ENCODE measurements at places on chromosomes 16 and 17.
A peak's percentile ranks its signal among the peaks of the same experiment; 100 is the strongest.

GRCh38 chr17:49457564-49458535 lies 37.2 kb upstream of the NGFR start:
- no peak for DNase-seq

DNA sequence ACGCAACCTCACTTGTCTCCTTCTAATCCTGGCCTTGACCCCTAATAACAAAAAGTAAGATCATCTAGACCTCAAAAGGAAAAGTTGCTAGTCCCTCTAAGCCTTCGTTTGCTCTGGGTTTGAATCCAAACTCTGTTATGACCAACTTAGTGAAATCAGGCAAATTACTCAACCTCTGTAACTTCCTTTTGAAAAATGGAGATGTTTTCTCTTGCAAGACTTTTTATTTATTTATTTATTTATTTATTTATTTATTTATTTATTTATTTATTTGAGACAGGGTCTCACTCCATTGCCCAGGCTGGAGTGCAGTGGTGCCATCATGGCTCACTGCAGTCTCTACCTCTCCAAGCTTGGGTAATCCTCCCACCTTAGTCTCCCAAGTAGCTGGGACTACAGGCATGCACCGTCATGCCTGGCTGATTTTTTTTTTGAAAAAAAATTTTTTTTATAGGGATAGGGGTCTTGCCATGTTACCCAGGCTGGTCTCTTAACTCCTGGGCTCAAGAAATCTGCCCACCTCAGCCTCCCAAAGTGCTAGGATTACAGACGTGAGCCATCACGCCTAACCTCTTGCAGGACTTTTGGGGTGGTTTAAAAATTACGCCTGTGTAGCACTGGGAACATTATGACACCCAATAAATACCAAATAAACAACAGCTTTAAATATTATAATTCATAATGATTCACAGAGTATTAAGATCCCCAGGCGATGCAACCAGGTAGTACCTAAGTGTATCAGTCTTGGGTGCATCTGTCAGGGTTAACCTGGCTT lies 63.4 kb downstream of the PITPNC1 start:
- DNase-seq, result no peak

- DNase-seq, result peak; percentile 75
These were observed 3.7 kb downstream of the C17orf50 start for GRCh38 chr17:35764123-35764991.

DNA sequence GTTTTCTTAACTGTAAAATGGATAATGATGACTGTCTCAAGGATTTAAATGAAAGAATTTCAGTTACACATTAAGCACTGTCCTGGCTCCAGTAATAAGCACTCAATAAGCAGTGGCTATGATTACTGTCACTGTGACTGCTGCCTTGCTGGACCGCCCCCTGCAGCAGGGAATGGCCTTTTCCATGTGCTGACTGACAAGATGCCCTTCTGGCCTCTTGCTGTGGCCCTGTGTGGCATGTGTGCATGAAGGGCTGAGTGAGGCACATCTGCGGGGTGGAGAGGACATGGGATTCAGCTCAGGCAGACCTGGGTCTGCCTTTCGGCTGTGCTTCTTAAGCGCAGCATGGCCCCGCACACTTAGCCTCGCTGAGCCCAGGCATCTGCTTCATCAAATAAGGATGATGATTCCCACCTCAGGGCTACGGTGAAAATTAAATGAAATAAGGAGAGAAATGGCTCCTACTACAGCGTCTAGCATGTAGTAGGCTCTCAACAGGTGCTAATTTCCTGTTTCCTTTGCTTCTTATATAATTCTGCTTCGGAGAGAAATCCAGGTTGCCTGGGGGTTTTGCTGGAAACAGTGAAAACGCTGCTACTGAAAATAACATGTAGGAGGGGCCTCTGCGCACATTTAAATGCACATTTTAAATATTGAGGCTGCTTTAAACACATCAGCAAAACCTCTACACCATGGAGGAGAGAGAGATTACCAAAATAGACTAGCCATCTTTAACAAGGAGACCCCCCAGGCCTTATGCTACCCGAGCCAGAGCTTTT lies 183.9 kb downstream of the PARN start:
- no peak for DNase-seq

- no peak for DNase-seq
These were observed 124.4 kb downstream of the SPACA3 start for GRCh38 chr17:33116021-33116551.

- DNase-seq, result peak; percentile 86
These were observed 5.8 kb upstream of the ALDH3A1 start for GRCh38 chr17:19753661-19754463.

DNA sequence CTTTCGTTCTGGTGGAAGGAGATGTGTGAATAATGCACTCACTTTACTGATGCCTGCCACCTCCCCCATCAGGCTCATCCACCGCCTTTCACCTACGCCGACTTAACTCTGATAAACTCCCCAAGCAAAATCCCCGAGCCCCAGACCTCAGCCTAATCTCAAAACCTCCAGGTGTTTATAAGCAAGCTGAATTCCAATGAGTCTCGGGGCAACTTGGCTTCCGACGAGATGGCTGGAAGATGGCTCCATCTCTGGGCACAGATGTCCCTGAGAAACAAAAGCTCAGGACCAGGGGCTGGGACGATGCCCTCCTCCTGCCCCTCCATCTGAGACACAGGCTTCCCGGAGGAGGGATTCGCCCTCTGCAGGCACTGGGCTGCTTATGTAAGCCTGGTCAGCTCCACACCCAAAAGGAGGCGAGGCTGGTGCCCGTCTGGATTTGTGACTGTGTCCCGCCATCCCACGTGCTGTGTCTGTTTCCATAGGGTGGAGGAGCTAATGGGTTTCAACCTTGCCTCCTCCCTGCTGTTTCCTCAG lies 386.4 kb upstream of the TNRC6C start:
- DNase-seq, result no peak

DNA sequence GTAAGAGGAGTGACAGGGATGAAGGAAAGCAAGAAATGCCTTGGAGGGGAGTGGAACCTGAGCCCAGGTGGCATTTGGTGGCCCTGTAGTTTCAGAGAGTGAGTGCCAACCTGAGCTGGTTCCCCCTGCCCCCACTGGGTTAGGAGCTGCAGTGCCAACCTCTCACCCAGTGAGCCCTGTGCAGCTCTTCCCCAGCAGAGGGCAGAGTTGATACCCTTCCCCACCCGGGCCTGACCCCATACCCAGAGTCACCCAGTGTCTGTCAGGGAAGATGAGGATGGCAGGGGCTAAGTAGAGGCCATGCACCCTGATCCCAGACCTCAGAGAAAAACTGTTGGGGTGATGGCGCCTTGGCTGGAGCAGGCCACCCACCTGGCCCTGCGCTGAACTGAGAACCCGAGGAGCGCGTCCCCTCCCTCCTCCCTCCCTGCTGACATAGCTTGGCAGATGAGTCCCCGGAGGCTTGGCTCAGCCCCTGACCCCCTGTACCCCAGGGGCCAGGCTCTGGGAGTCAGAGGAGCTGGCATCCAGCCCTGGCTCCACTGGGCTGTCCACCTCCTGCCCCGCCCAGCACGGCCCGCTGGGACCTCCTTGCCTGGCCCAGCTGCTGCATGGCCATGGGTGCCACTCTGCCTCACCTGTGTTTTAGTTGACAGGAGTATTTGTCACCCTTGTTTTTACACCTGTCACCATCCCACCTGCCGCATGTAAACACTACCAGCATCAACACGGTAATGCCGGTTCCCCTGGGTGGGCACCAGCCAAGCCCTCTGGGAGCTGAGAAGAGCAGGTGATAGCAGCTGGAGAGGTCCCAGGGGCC lies 113.9 kb downstream of the AMFR start:
- DNase-seq, result no peak

DNA sequence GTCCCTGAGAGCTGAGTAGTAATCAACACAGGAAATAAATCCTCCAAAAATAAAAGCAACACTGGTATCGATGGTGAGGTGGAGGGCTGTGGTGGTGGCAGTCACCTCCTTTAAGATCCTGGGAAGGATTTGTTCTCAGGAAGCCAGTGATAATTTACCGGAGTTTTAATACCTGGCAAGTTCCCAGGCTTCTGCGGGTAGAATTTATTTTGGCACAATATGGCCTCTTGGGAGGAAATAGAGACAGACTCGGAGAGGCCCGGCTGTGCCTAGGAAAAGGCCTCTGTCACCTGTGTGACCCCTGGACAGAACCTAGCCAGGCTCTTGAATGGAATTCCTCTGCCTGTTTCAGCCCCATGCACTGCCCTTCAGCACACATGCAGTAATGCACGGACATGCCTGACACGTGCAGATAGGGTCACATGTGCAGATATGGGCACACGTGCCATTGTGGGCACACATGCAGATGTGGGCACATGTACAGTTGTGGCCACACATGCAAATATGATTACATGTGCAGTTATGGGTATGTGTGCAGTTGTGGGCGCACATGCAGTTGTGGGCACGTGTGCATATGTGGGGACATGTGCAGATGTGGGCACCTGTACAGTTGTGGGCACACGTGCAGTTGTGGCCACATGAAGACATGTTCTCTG lies 33.5 kb downstream of the MGAT5B start:
- no peak for DNase-seq

DNA sequence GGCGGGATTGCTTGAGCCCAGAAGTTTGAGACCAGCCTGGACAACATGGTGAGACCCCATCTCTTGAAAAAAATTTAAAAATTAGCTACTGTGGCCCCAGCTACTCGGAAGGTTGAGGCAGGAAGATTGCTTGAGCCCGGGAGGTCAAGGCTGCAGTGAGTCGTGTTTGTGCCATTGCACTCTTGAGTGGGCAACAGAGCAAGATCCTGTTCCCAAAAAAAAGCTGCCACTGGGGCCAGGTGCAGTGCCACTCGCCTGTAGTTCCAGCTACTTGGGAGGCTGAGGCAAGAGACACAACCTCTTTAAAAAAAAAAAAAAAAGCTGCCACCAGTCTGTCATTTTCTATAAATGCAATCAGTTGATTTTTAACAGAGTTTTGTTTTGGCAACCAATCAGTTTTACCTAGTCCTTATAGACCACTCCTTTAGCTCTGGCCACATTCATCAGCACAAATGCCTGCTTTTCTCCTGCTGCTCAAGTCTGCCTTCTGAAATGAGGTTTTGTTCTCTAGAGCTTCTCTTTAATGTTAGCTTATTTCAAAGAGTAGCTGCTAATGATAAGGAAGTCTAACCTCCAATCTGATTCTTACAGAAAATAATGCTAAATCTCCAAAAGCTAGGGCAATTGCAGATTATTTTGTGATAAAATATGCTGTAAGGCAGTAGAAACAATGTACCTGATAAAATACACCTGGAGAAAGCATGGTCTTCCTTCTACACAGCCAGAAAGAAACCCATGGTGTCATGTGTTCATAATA lies 64.8 kb downstream of the TUBD1 start:
- no peak for DNase-seq

- no peak for DNase-seq
These were observed 44.3 kb downstream of the ABCA8 start for GRCh38 chr17:68910789-68911431.

DNA sequence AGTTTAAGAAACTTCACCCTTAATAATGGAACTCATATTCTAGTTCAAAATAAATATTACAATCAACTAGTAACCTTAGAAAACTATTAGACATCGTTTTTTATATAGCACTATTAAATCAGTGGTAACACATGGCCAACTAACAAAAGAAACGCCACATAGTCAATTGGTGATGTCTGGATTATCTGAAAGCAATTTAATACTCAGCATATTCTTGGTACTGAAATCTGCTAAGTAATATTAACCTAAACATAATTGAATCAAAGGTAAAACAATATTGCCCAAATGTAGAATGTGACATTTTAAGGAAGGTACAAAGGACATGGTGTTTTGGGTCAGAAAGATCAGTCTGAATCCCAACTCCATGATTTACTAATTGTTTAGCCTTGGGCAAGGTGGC lies 11.1 kb upstream of the RSL1D1 start:
- DNase-seq, result no peak

DNA sequence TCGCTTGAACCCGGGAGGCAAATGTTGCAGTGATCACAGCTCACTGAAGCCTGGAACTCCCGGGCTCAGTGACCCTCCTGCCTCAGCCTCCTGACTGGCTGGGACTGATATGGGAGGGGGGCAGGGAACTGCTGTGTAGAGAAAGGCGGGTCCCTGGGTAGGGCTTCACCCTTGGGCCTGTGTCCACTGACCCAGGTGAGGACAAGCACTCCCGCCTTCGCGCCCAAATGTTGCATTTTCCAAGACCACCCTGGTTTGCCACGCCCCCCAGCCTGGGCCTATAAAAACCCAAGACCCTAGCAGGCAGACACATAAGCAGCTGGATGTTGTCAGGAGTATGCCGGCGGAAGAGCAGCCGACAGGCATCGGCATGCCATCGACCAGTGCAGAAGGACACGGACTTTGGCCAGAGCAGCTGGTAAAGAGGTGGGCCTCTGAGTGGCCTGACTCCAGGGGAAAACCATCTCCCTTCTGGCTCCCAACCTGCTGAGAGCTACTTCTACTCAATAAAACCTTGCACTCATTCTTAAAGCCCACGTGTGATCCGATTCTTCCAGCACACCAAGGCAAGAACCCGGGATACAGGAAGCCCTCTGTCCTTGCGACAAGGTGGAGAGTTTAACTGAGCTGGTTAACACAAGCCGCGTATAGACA lies 19.1 kb downstream of the SMYD4 start:
- no peak for DNase-seq

DNA sequence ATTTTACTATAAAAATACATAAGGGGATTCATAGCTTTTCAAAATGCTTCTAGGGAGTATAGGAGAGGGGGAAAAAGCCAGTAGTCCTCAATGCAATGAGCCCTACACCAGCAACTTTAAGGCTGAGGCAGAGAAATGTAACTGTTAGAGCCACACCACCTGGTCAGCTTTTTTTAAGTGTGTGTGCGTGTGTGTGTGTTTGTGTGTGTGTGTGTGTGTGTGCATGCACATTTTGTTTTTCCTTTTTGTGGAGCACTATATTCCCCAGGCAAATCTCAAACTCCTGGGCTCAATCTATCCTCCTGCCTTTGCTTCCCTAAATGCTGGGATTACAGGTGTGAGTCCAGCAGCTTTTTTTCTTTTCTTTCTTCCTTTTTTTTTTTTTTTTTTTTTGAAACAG lies 2.3 kb upstream of the MEIOC start:
- no peak for DNase-seq

DNA sequence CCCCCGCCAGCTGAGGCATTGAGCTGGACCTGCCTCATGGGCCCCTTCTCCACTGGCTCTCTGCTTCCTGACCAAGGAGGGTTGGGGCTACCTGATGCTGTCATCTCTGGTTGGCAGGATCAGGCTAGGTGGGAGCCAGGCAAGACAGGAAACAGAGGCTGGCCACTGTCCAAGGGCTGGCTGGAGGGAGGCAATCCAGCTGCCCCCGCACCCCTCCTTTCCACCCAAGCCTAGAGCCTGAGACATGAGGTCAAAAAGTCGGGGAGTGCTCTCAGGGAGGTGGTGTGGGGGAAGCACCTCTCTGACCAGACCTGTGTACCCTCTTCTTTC lies 14.5 kb downstream of the NGFR start:
- DNase-seq, result no peak

GRCh38 chr17:79045842-79046196 lies 21.9 kb downstream of the C1QTNF1 start:
- DNase-seq, result peak; percentile 63

DNA sequence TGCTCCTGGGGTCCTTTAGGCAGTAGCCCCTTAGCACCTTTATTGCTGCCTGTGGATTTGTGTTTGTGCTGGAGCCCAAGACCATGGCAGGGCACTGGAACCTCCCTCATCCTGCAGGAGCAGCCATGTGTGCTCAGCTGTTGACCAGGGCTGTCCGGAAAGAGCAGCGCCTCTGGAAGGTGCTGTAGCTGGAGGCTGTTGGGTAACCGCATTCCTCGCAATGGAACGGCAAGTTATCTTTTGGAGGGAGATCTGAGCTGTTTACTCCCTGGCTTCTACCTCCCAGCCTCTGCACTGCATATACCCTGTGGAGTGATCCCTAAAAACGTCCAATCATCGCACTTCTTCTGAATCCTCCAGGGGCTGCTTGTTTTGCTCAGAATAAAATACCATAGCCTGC lies 291.0 kb downstream of the SNX29 start:
- DNase-seq, result no peak

GRCh38 chr17:61832463-61832862 lies 30.9 kb downstream of the BRIP1 start:
- no peak for DNase-seq

Measured in H4 (cell line).